ENCODE measurements at places on chromosomes 5 and 9.

GRCh38 chr5:153775923-153776322, 262.8 kb downstream of the FAM114A2 start:
- no peak for DNase-seq

DNA sequence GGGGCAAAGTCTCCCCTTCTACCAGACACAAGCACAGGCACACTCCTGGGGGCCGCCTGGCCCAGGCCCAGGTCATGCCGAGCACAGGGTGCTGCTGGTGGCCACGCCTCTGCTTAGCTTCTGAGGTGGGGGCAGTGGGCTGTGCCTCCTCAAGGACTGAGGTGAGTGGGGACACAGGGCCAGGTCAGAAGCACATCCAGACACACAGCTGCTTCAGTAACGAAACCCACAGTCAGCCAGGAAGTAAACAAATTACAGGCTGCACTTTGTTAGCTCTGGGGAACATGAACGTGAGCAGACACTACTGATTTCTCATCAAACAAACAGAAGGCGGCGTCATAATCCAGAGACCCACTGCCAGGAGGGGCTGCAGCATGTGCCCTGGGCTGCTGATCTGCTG, 192.4 kb downstream of the HSPA4 start:
- no peak for DNase-seq

GRCh38 chr5:170168797-170169196, 63.1 kb downstream of the FOXI1 start:
- DNase-seq: no peak

- no peak for DNase-seq
Measured at GRCh38 chr5:40499518-40500273, 180.0 kb upstream of the PTGER4 start.

- no peak for DNase-seq
Measured at GRCh38 chr5:154871734-154872133, 13.3 kb downstream of the CNOT8 start.

Data from T-helper 1 cell (primary cell).